Psoas muscle (tissue), 8 donors: ENCODE measurements at places on chromosomes 5 and 9. TPM values are rescaled to one million over a fixed set of nuclear protein-coding genes. Genes with fewer than 3 reads are reported as not detected.

GRCh38 chr9:36119476-36119875 is 17.1 kb upstream of the GLIPR2 start:
- no peak for DNase-seq

DNA sequence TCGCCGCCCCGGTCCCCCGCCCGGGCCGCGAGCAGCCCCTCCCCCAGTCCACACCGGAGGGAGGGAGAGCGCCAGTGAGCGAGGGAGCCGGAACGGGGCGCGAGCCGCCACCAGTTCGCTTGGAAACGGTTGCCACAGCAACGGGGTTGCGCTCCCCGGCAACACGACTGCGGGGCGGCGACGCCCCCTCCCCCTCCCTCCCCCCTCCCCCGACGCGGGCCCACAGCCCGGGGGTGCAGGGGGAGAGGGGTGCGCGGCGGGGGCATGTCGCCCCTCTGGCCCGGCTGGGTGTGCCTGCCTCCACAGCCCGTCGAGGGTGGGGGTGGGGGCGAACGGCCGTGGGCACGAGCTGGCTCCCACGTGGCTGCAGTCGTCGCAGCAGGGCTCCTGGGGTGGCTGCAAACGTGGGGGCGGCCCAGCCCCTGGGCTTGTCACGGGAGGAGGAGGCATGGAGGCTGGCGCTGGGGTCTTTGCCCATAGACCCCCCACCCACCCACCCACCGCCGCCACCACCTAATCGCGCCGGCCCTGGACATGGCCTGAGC is 524 bp downstream of the PRR7 start:
- DNase-seq = peak; percentile 58

- DNase-seq = peak; percentile 50
Observed at GRCh38 chr9:131835151-131835910, 95.5 kb upstream of the RAPGEF1 start.

C7 gene
- 5.1 TPM for polyA plus RNA-seq

DNA sequence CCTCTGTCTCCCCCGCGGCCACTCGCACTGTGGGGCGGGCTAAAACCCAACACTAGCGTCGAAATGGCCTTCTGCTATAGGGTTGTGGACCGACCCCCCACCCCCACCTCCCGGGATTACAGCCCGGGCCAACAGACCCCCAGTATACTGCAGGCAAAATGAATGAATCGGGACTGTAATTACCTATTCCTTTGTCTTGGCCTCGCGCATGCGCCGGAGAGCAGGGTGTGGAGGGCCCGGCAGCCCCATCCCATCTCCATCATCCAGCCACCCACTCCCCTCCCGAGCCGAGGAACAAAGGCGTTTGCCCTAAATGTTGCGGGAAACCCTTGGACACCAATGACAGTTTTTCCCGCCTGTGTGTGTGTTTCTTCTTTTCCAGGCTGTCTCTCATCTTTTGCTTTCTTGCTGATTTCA is 1.6 kb downstream of the BASP1 start:
- DNase-seq = no peak

DNA sequence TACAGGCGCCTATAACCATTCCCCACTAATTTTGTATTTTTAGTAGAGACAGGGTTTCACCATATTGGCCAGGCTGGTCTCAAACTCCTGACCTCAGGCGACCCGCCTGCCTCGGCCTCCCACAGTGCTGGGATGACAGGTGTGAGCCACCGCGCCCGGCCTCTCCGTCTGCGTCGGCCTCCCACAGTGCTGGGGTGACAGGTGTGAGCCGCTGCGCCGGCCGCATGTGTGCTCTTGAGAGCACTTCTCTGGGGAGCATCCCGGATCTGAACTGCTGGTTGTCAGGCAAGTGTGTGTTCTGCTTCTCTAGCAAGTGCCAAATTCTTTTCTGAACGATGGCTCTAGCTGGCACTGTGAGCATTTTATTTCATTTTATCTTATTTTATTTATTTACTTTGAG is 3.7 kb upstream of the ENTPD2 start:
- no peak for DNase-seq

GRCh38 chr9:1085086-1085485 is 34.9 kb downstream of the DMRT2 start:
- no peak for DNase-seq

DNA sequence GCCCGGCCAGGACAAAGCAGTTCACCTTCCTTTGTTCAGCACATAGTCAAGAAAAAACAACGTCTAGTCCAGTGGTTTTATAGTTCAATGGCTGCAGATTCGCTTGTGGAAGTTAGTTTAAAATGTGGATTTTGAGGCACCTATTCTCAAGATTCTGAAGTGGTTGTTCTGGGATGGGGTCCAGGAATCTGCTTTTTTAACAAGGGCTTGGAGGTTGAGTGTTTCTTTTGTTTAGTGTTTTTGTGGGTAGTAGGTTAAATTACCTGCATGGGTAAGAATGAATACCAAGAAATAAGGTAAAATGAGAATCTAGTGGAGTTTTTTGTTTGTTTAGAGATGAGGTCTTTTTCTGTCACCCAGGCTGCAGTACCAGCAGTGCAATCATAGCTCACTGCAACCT is 28.4 kb upstream of the NADK2 start:
- no peak for DNase-seq

DNA sequence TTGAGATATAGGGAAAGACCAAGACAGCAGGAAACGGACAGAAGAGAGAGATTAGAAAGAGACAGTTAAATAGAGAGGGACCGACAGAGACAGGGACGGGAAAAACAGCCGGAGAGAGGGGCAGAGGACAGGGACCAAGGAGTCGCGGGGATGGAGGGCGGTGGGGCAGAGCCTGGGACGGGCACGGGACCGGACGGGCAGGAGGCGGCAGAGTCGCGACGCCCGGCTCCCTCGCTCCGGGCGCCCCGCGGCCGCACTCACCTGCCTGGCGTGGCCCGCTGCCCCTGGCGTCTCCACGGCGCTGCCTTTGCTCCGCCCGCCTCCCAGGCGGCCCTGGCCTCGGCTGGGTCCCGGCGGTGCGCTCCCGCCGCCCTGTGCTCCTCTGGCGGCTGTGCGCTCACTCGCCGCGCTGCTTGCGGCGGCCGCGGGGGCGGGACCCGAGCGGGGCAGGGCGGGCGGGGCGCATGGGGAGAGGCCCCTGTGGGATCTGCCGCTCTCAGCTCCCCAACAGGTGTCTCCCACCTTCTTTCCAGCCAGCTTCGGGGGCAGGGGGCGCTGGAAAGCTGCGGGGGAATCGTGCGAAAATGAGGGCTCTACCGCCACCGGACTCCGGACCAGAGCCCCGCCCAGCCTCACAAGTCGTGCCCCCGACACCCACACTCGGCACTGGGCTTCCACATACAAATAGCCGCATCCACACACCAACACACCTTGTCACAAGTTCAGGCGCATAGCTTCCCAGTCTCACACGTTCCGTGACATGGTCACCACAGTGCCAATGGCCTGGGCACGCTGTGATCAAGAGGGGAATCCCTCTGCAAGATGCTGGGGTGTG is at the start of gene ARID3C:
ARID3C (minus strand) TSS at position 411 of the 835 bp plus-strand sequence. CDS start 1,052 bp downstream, outside the sequence.
- no peak for DNase-seq

DNA sequence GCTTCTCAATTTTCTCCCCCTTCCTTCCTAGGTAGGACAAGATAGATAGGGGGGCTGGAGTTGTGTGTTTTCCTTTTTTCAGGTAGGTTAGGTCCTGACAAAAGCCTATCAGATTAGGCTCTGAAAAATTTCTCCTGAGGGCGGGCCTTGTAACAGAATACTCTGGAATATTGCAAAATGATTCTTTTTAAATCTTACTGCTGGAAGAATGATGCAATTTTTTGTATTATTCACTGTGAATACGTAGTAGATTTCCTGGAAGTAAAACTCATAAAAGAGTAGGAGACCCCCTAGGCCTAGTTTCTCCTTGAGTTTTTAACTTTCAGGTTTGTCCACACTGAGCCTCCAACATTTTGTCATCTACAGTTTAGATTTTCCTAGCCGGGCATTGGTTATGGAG is 1701.8 kb downstream of the EFNA5 start:
- no peak for DNase-seq

DNA sequence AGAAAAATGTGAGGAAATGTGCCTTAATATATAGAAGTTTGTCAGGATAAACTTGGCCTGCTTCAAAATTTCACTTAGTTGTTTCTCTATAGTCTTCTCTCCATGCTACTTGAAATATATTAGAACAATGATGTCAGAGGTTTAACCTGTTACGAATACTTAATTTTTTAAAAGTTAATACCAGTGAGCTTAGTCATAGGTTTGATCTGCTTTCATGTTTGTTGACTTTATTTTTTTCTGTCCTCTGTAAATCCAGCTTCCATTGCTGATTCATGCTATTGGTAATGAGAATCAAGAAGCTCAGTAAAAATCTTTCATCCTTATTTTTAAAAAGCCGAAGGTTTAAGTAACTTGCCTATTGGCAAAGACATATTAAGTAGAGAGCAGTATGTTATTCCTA is 27.9 kb downstream of the BDP1 start:
- DNase-seq = no peak

DNA sequence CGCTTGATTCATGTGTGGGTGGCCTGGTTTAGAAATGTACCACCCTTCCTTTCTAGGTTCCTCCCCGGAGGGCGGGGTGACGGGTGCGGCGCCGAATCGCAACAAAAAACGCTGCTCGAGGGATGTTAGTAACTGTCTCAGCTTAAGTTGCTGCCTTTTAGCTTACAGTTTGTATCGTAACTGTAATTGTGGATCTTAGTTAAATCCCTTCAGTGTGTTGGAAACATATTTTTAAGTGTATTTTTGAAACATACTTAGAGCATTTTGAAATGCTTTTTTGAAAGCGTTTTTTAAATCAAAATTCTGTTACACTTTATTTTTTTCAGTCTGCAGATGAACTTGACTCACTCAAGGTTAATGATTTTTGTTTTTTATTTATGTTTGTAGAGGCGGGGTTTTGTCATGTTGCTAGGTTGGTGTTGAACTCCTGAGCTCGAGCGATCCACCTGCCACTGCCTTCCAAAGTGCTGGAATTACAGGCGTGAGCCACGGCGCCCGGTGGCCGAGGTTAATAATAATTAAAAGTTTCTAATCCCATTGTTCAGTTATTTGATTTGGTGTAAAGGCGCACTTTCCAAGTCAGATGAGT is 997 bp upstream of the CHD1 start:
- DNase-seq = no peak

- DNase-seq = no peak
Observed at GRCh38 chr5:168752012-168752411, 172.8 kb upstream of the PANK3 start.

GRCh38 chr9:98383758-98384157 is 128.3 kb upstream of the TBC1D2 start:
- no peak for DNase-seq

DNA sequence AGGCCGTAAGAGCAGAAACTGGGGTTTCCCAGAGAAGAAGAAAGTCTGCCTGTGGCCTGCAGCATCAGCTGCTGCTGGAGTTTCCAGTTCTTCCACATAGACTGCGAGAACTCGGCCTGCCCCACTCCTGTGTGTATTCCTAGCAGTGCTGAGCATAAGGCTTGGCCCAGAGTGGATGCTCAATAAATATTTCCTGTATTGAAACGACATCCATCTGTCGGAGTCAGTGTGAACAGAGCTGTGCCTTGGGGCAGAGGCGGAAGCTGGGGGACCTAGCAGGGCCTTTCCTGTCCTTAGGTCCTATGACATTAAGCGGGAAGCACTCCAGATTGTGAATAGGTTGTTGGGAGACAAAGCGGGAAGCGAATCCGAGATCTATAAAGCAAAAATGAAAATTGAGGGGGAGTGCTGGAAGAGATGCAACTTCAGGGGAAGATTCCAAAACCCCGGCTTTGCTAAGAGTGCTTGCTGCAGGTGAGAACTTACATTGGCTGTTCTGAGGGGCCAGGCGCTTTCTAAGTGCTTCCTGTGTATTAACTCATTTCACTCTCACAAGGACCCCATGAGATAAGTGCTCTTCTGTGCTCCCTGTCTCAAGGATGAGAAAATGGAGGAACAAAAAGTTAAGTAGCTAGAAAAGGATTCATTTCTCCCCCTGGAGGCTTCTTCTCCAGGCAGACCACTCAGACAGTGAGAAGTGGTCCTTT is 76.1 kb upstream of the CXCL14 start:
- DNase-seq = no peak

PKN3 gene
- polyA plus RNA-seq = 3.1 TPM

DNA sequence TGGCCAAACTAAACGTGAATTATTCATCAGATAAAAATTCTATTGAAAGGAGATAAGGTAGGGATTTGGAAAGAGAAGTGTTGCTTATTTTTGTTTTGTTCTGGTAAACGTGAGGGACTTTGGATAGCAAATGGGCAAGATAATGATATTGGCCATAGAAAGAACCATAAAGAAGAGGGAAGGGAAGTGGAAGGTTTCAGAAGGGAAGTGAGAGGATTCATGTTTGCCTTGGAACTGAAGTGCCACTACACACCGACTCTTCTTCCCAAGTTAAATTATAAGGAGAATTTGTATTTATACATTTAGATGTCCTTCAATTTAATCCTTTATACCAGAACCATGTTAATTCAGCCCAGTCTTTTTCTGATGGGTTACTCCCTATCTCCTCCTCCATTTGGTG is 42.1 kb upstream of the TAF11L2 start:
- DNase-seq = no peak

DNA sequence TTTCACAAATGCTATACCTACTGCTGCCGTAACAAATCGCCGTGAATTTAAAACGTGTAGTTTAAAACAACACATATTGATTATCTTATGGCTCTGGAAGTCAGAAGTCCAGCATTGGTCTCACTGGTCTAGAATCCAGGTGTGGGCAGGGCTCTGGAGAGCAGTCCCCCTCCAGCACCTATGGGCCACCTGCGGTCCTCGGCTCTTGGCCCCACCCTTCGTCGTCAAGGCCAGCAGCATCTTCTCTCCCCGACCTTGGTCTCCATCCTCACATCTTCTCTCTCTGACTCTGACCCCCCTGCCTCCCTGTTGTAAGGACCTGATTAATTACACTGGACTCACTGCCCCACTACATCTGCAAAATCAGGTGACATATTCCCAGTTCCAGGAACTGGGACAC is 106.4 kb upstream of the COL5A1 start:
- DNase-seq = no peak

GRCh38 chr5:53900677-53901076 is 340.2 kb downstream of the NDUFS4 start:
- DNase-seq = no peak

- no peak for DNase-seq
Observed at GRCh38 chr5:147307170-147307569, 72.3 kb downstream of the STK32A start.

GRCh38 chr5:178298283-178298807 is 65.7 kb upstream of the PHYKPL start:
- DNase-seq = no peak

PCDHB8 gene
- 0.04 TPM for polyA plus RNA-seq

DOCK8 gene
- 0.32 TPM for polyA plus RNA-seq

PRR16 gene
- 3.3 TPM for polyA plus RNA-seq

ZMYND19 gene
- 27.2 TPM for polyA plus RNA-seq

DNA sequence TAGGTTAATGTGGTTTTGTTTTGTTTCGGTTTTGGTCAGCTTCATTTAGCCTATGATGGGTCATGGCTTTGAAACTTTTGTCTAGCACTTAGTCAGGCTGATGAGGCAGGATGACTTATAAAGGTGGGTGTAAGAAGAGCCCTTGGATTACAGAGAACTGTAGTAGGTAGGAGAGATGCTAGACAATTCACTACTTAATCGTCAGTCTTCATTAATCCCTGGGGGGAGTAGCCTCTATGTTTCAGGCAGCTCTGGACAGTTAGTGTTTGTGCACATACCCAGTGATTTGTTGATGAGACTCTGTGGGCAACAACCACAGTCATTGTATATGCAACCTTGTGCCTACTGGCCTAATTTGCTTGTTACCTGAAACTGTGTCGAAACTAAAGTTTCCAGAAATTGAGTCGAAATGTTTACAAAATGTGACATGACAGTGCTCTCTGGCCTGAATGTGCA is 113.3 kb downstream of the MTREX start:
- DNase-seq = no peak

CDKN2B-AS1 gene
- not detected for polyA plus RNA-seq

CATSPER3 gene
- 1.8 TPM for polyA plus RNA-seq
